ENCODE measurements at places on chromosomes 5 and 9. TPM values are rescaled to one million over a fixed set of nuclear protein-coding genes. Genes with fewer than 3 reads are reported as not detected.
A peak's percentile ranks its signal among the peaks of the same experiment; 100 is the strongest.

Gene SARDH
- total RNA-seq = 4.8 TPM

Gene FBLL1
- 1.3 TPM for total RNA-seq

GRCh38 chr5:10757043-10757442 lies 4.0 kb downstream of the DAP start:
- DNase-seq = no peak
- H3K4me3 ChIP-seq = no peak overlapping the region
- peaks cover 75% of the 10 kb centered on the region for H3K4me1 ChIP-seq
- peaks cover 20% of the 10 kb centered on the region for H3K36me3 ChIP-seq
- no peaks in the 10 kb centered on the region for H3K27me3 ChIP-seq
- H3K27ac ChIP-seq = no peak overlapping the region

Gene ZNF618
- 13.4 TPM for total RNA-seq

GRCh38 chr5:149210968-149211490 lies 60.6 kb upstream of the AFAP1L1 start:
- no peak overlapping the region for H3K4me3 ChIP-seq
- DNase-seq = no peak
- no peaks in the 10 kb centered on the region for H3K27me3 ChIP-seq

DNA sequence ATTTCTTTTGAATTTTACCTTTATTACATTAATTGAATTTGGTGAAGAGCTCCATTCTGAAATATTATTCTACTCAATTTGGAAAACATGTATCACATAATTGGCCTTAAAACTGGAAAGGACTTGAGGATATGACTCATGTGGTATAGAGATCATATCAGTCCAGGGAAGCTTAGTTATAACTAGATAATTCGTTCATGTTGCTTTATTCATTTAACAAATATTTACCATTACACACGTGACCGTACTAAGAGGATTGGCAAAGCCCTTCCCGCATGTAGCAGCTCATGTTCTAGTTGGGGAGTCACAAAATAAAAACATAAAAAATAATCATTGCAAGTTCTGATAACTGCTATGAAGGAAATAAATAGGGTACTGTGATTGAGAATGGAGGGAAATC lies 1816.5 kb downstream of the MAT2B start:
- H3K4me1 ChIP-seq = no peaks in the 10 kb centered on the region
- no peak overlapping the region for H3K27ac ChIP-seq
- H3K4me3 ChIP-seq = no peak overlapping the region
- H3K27me3 ChIP-seq = no peaks in the 10 kb centered on the region

DNA sequence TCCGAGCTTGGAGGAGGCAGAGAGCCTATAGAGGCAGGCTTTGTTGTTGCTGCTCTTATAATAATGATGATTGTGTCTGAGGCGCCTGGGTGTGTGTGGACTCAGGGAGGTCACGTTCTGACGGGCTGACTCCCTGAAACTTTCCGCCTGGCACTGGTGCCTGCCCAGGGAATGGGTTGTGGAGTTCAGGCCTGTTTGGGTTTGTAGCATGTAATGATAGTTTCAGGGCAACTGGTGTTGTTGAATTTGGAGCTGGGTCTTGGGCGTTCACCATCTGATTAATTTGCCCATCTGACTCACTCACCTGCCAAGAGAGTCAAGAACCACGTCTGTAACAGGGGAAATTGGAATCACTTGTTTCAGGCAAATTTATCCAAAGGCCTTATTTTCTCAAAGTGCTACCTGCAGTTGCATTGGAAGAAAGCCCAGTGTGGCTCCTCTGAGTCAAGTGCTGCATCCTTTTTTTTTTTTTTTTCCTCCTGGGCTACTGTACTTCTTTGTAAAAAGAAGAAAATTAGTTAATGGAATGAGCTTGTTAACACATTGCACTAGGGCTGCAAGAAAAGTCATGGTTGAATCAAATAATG lies 386.5 kb downstream of the GADD45G start:
- DNase-seq = no peak
- peak overlapping the region; percentile 47 for H3K27ac ChIP-seq
- no peaks in the 10 kb centered on the region for H3K36me3 ChIP-seq
- no peaks in the 10 kb centered on the region for H3K27me3 ChIP-seq
- peaks cover 32% of the 10 kb centered on the region for H3K4me1 ChIP-seq

DNA sequence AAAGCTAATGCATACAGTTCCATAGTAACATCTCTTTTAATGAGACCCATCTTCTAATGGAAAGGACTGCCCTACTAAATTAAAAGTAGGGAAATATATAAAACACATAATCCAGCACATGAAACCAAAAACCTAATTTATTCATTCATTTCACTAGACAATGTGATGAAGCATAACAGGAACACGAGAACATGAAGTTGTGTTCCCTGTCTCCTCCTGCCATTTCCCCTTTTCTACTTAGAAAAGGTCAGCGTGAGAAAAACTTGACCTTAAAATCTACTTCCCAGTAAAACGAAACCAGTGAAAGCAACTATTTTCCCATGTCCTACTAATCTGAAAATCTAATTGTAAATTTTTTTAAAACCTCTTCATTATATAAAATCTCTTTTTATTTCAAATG lies 847.5 kb downstream of the TLE1 start:
- H3K27ac ChIP-seq = no peak overlapping the region
- DNase-seq = no peak
- no peaks in the 10 kb centered on the region for H3K27me3 ChIP-seq
- no peak overlapping the region for H3K4me3 ChIP-seq
- no peaks in the 10 kb centered on the region for H3K4me1 ChIP-seq

- H3K27ac ChIP-seq = no peak overlapping the region
- no peaks in the 10 kb centered on the region for H3K36me3 ChIP-seq
- H3K27me3 ChIP-seq = no peaks in the 10 kb centered on the region
- no peak overlapping the region for H3K4me3 ChIP-seq
Measured at GRCh38 chr9:9223175-9223574, 1389.6 kb downstream of the PTPRD start.

DNA sequence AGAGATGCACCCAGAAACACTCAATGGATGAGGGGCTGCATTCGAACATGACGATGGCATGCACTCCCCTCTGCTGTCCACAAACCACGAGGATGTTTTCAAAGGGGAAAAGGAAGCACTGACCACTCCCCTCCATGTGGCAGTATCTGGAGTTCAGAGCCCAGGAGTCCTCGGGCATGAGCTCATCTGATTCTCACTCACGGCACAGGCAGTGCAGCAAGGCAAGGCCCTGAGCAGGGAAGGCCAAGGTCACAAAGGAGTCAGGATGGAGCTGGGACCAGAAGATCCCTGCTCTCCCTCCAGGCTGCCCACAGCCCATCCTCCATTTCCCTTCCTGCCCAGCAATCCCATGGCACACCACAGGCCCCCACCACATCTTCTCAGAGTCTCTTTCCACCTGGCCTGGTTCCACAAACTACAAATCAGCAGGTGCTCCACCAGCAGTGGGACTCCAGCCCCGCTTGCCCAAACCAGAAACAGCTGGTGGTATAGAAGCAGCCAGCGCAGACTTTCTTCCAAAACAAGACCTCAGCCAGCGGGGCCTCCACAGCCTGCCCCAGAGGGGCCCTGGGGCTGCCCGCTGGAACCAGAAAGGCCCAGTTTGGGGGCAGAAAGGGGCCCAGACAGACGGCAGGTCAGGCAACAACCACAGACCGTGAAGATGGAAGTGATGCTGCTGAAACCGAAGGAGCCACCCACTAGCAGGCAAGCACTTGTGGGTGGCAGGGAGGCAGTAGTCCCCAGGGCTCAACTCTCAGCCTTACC lies 12.2 kb downstream of the TNIP1 start:
- peak; percentile 32 for DNase-seq
- no peaks in the 10 kb centered on the region for H3K27me3 ChIP-seq
- H3K4me3 ChIP-seq = no peak overlapping the region
- H3K36me3 ChIP-seq = peaks cover 24% of the 10 kb centered on the region
- peak overlapping the region; percentile 53 for H3K27ac ChIP-seq

GRCh38 chr5:113678924-113679575 lies 165.6 kb downstream of the YTHDC2 start:
- H3K4me3 ChIP-seq = no peak overlapping the region
- no peaks in the 10 kb centered on the region for H3K27me3 ChIP-seq

- H3K4me3 ChIP-seq = no peak overlapping the region
- no peaks in the 10 kb centered on the region for H3K27me3 ChIP-seq
- H3K4me1 ChIP-seq = no peaks in the 10 kb centered on the region
- DNase-seq = no peak
- no peaks in the 10 kb centered on the region for H3K36me3 ChIP-seq
Measured at GRCh38 chr5:53892224-53892623, 331.8 kb downstream of the NDUFS4 start.

- no peaks in the 10 kb centered on the region for H3K36me3 ChIP-seq
- no peak for DNase-seq
- no peak overlapping the region for H3K27ac ChIP-seq
- H3K4me1 ChIP-seq = no peaks in the 10 kb centered on the region
Measured at GRCh38 chr9:79817438-79818004, 245.8 kb downstream of the TLE4 start.

- no peak for DNase-seq
- H3K4me3 ChIP-seq = no peak overlapping the region
- no peaks in the 10 kb centered on the region for H3K36me3 ChIP-seq
- no peaks in the 10 kb centered on the region for H3K27me3 ChIP-seq
- H3K27ac ChIP-seq = no peak overlapping the region
- H3K4me1 ChIP-seq = no peaks in the 10 kb centered on the region
Measured at GRCh38 chr9:125626187-125626586, 80.8 kb downstream of the MAPKAP1 start.
